ENCODE measurements at places on chromosomes 13 and 19. TPM values are rescaled to one million over a fixed set of nuclear protein-coding genes. Genes with fewer than 3 reads are reported as not detected.

CEACAM7 gene
- total RNA-seq, result 0.96 TPM

ERICH4 gene
- not detected for total RNA-seq

TMPRSS9 gene
- total RNA-seq, result 0.54 TPM

ZNF543 gene
- total RNA-seq, result 11.7 TPM

LIM2 gene
- total RNA-seq, result not detected

CGB7 gene
- not detected for total RNA-seq

GRK1 gene
- total RNA-seq, result 0.15 TPM

HS6ST3 gene
- total RNA-seq, result 6.6 TPM

PSG3 gene
- not detected for total RNA-seq

GSX1 gene
- not detected for total RNA-seq

RNF113B gene
- not detected for total RNA-seq

KLK15 gene
- total RNA-seq, result not detected

PODNL1 gene
- 0.67 TPM for total RNA-seq

FBXO27 gene
- total RNA-seq, result 3.0 TPM

CBY2 gene
- total RNA-seq, result not detected

TMEM255B gene
- total RNA-seq, result 6.9 TPM

CADM4 gene
- 19.8 TPM for total RNA-seq

CHAMP1 gene
- total RNA-seq, result 11.8 TPM

VSTM2B gene
- total RNA-seq, result 0.40 TPM

CD70 gene
- total RNA-seq, result 2.2 TPM

FPR1 gene
- total RNA-seq, result 0.93 TPM

SLITRK6 gene
- 7.2 TPM for total RNA-seq

DDX39A gene
- total RNA-seq, result 43.0 TPM
